Activated CD4-positive, alpha-beta T cell treated with anti-CD3 and anti-CD28 coated beads for 1 hour (primary cell): ENCODE measurements at places on chromosomes 4 and X.

DNA sequence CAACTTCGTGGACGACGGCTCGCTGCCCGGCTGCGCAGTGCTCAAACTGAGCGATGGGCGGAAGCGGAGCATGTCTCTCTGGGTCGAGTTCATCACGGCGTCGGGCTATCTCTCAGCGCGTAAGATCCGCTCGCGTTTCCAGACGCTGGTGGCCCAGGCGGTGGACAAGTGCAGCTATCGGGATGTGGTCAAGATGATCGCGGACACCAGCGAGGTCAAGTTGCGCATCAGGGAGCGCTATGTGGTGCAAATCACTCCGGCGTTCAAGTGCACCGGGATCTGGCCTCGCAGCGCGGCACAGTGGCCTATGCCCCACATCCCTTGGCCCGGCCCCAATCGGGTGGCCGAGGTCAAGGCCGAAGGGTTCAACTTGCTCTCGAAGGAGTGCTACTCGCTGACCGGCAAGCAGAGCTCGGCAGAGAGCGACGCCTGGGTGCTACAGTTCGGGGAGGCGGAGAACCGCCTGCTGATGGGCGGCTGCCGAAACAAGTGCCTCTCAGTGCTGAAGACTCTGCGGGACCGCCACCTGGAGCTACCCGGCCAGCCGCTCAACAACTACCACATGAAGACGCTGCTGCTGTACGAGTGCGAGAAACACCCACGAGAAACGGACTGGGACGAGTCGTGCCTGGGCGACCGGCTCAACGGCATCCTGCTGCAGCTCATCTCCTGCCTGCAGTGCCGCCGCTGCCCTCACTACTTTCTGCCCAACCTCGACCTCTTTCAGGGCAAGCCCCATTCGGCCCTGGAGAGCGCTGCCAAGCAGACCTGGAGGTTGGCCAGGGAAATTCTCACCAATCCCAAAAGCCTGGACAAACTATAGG, 1.5 kb downstream of the MAB21L2 start:
- DNase-seq: no peak

GRCh38 chr4:140661550-140661949, 92.8 kb upstream of the UCP1 start:
- no peak for DNase-seq

DNA sequence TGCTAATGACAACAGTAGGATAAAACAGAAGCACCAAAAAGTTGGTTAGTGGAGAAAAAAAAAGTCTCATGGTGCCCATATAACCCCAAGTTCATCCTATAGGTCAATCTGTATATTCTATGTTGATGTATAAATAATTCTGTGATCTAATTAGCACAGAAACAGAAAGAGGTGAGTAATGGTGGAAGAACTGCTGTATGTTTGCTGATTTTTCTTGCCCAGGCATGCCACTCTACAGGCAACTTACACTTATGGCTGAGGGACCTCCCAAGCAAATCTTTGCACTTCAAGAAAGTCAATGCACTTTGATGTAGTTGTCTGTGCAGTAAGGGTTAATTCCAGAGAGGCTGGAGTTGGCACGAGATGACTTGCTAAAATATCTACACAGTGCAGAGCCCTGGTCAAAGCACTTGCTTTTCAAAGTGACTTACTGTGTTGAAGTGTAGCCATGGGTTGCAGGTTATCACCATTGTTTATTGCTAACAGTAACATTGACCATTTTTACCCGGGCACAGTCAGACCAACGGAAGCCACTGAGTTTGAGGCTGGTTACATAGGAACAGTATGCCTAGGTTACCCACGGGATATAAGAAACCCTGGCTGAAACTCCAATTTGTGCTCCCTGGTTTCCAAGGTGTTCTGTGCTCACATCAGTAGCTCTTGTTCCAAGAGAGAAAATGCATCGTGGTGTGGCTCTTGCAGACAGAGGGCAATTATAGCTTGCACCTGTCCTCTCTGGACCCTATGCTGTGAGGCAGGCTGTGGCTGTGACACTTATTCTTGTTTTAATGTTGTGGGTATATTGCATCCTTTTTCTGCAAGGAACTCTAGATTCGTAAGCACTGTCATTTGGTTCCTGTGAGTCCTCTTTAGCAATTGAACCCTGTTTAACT, 141.3 kb upstream of the FTHL17 start:
- no peak for DNase-seq

DNA sequence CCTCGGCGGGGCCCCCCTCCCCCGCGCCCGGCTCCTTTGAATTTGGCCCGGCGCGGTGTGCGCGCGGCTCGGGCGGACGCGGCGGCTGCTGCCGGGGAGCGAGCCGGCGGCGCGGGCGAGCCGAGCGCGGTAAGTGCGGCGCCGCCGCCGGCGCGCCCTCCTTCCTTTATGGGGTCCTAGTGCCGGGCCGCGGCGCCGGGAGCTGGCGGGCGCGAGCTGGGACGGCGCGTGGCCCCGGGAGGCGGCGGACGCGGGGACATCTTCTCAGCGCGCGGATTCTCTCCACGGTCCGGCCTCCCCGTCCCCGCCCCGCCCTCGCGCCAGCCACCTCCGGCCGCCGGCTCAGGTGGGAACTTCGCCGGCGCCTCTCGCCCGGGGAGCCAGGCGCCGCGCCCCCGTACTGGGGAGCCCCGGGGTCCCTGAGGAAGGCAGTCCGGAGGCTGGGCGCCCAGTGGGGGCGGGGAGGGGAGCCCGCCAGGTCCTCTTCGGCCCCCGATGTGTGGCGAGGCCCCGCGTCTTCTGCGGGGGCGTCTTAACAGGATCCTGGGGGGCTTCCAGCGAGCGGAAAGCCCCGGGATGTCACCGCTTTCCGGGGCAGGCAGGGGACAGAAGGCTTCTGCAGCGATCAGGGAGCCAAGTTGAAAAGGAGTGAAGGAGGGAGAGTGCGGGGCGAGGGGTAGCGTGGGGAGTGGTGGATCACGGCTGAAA, 98.4 kb upstream of the TENM3 start:
- no peak for DNase-seq

GRCh38 chrX:46260499-46260898, 284.7 kb downstream of the ZNF674 start:
- DNase-seq: no peak

- no peak for DNase-seq
These were observed 67.4 kb upstream of the PCDH19 start for GRCh38 chrX:100477467-100477866.

DNA sequence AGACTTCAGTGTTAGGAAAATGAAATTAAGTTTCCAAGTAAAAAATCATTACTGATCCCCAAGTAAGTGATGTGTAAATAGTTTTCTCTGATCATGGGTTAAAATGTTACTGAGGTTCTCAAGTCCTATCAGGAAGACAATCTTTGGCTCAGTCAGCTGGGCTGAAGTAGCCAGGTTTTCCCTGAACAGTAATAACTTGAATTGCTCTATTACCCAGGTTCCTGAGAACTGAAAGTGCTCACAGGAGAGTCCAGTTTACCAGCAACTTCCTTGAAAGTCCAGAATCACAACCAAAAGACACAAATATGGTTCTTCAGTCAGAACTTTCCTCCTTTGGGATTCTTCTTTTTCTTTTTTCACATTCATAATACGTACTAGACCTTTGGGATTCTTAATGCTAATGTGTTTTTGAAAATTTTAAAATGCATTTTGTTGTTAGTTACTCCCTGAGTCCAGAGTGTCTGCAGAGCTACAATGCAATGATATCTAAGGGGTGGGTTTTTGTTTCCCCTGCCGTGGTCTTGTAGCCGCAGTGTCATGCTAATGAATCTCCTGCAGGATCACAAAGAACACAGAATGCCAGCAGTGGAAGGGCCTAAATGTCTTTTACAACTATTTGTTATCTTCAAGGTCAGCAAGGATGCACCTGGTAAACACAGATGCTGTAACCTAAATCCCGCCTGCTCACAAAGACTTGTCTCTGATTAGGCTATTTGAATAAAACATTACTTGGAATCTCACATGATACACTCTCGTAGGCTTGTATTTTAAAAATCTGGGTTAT, 439.8 kb upstream of the NR3C2 start:
- no peak for DNase-seq

DNA sequence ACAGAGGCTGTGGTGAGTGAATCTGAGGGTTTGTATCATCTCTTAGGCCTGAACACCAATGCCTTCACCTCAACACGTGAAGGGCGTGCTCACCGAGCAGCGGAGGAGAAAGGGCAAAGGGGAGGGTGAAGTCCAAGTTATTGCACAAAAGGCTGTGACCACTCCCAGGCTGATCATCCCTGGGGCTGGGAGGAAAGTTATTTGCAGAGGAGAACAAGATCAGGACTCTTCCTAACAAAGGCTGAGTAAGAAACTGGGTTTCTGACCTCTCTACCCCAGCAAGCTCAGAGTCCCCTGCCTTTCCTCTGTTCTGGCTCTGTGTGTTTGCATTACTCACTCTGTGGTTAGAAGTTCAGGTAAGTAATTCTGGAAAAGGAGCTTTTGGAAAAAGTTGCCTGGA, 366.3 kb upstream of the CXorf51A start:
- DNase-seq: no peak

- no peak for DNase-seq
These were observed 35.8 kb upstream of the MAML3 start for GRCh38 chr4:140189805-140190204.

DNA sequence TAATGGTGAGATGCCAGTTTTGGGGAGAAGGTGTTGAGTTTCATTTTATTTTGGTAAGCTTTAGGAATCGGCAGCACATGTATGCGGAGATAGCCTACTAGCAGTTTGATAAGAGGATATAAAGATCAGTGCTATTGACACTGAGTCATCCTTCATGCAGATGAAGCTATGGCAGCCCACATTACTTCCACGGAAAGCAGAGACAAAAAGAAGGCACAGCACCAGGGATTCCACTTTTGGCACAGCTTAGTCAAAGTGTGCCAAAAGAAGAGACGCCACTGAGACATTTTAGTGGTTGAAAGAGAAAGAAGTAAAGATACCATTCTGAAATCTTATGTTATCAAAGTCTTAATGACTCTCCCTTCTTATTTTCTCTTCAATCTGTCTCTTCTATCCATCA, 103.8 kb downstream of the GABRB1 start:
- DNase-seq: no peak

- DNase-seq: no peak
These were observed 68.3 kb downstream of the FMR1NB start for GRCh38 chrX:148049441-148049840.

- no peak for DNase-seq
These were observed 2008.2 kb downstream of the ARAP2 start for GRCh38 chr4:34236118-34236517.

DNA sequence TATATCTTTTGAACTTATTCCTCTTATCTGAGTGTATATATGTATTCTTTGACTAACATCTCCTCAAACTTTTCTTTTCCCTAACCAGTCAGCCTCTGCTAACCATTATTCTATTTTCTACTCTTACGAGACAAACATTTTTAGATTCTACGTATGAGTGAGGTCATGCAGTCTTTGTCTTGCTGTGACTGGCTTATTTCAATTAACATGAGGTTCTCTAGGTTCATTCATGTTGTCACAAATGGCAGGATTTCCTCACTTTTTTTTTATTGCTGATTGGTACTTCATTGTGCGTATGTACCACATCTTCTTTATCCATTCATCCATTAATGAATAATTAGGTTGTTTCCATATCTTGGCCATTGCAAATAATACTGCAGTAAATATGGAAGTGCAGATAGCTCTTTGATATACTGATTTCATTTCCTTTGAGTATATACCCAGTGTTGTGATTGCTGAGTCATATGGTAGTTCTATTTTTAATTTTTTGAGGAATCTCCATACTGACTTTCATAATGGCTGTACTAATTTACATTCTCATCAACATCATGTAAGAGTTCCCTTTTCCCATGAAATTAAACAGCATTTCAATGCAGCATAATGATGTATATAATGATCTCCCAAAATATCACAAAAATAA, 80.1 kb downstream of the HS3ST1 start:
- DNase-seq: no peak

DNA sequence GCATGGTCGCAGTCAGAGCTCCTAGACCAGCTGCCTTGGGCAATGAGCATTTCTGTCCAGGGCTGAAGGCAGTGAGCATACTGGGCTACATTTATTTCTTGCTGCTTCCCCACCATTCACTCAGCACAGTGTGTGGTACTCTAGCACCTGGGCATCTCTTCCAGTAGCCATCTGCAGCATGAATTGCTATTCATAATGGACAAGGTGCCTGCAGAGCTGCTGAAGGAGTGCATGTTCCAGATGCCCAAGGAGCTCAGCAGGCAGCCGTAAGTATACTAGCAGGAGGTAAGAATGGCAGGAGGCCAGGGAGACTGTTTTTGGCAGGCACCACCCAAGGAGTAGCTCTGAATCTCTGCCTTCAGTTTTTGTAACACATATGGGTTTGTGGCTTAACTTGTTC, 110.4 kb upstream of the RXFP1 start:
- no peak for DNase-seq

DNA sequence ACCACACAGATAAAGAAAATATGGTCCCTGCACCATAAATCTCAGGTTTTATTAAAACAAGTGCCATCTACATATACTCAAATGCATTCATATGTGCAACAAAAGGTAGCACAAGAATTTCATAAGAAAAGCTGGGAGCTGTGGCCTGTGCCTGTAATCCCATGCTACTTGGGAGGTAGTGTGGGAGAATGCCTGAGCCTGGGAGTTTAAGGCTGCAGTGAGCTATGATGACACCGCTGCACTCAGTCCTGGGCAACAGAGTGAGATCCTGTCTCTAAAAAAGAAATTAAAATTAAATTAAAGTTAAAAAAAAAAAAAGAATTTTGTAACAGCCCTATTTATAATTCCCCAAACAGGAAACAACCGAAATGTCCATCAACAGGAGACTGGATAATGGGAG, 81.3 kb upstream of the JADE1 start:
- no peak for DNase-seq

DNA sequence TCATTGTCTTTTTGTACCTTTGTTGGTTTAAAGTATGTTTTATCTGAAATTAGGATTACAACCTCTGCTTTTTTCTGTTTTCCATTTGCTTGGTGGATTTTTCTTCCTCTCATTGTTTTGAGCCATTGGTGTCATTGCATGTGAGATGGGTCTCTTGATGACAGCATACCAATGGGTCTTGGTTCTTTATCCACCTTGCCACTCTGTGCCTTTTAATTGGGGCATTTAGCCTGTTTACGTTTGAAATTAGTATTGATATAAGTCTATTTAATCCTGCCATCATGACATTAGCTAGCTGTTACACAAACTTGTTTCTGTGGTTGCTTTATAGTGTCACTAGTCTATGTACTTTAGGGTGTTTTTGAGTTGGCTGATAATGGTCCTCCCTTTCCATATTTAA, 145.7 kb downstream of the GUCY2F start:
- DNase-seq: no peak

DNA sequence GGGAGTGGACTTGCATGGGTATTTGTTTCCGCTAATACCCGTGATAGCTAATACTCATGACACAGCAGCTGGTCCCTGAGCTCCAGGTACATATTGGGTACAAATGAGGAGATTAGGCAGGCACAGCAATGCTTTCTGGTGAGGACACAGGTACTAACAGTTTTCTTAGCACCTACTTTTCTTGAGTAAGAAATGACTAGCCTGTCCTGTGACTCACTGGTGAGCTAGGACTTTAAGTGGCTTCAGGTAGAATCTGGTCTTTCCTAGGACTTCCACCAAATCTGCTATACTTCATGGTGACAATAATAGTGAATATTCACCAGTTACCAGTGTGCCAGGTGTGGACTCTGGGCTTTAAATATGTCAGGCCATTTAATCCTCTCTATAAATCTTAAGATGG, 407.4 kb upstream of the NR3C2 start:
- DNase-seq: no peak
